ENCODE measurements at places on chromosomes 2 and 18.

GRCh38 chr2:206432193-206433082, 10.9 kb upstream of the ADAM23 start:
- no peak for DNase-seq

GRCh38 chr18:72458271-72458670, 85.9 kb downstream of the CBLN2 start:
- no peak for DNase-seq

GRCh38 chr2:64581777-64582539, 57.8 kb downstream of the AFTPH start:
- DNase-seq = no peak

GRCh38 chr2:33068261-33068660, 121.5 kb downstream of the LTBP1 start:
- DNase-seq = no peak

DNA sequence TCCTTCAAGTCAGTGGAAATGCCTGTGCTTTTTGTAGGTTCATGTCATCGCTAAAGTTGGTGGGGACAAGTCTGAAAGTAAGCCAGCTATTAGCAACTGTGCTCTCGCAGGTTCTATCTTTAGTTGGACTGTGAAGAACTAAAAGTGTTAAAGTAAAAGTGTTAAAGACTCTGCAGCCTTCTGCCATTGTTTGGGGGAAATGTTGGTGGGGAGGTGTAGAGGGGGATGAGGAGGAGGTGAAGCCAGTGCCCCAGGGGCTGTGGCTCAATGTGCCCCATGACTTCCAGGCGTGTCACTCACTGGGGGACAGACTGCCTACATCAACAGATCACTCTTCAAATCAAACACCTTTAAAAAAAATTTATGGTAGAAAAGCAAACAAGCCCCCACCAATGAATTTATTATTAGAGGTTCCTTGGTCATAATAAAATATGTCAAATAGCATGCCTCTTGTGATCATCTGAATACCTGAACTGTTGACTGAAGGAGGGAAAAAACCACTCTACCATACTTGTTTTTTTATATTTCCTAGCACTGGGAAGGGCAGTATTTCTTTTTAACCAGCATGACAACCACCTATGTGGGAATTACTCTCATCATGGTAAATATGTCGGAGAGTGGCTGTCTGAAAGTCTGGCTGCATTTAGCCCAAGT, 19.3 kb downstream of the TGFA start:
- no peak for DNase-seq

GRCh38 chr2:175824243-175824642, 177.8 kb downstream of the LNPK start:
- DNase-seq = no peak

DNA sequence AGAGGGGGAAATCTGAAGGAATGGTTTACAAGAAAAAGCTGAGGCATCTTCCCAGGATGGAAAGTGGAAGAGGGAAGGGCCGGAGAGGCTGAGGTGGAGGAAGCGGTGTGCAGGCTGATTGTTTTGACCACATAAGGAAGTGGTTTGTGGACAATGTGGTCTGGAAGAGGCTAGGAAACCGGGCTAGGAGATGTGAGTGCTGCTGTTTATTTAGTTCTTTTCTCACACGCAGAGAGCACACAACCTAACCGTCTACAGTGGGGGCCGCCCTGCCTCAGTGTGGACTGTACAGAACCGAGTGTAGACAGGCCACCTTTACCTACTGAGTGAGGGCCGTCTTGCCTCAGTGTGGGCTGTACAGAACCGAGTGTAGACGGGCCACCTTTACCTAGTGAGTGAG, 251.7 kb upstream of the PXDN start:
- no peak for DNase-seq

GRCh38 chr18:55869556-55870501, 281.8 kb upstream of the TCF4 start:
- DNase-seq = no peak

DNA sequence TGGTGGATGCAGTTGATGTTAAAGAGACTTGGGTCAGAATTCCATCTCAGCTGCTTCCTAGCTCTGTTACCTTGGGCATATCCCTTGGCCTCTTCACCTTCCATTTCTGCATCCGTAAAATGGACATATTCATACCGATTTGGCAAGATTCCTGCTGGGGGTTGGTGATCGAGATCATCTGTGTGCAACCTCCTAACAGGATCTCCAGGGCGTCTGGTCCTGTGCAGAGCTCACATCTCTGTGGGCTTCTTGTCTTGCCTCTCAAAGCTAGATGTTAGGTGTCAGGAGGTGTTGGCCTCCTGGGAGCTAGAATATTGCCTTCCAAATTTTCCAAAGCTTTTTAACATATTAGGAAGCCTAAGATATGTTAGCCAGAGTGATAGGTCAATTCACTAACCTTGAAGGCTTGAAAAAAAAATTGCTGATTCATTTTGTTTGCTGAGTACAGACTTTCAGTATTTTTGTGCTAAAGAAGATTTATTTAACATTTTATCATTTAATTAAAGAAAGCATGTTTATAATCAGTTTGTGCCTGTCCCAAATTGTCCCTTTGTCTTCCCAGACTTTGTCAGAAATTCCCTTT, 69.7 kb upstream of the ZNF516 start:
- DNase-seq = no peak

GRCh38 chr2:223692191-223692947, 90.2 kb upstream of the SCG2 start:
- no peak for DNase-seq
